Coronary artery (tissue), 2 donors: ENCODE measurements at places on chromosomes 3 and 15.

DNA sequence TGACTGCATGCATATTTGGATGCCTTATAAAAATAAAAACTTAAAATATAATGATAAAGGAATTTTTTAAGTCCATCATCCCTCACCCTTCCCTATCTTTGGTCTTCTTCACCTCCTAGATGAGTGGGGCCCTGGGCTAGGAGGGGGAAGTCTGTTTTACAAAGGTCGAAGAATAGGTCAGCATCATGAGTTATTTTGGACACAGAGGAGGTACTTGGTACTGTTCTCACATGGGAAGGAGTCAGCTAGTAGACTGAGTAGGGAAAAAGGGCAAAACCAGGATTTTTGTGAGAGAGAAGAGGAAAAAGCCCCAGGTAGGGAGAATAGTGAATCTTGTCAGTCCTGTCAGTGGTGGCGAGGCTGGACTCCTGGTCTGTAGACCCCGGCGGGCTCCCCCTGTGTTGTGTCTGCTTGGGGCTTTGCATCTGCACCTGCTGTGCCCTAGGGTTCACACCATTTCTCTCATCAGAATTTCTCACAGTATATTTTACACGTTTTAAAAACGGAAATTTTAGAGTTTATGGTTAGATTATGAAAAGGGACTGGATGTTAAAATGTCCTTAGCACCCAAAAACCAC, 17.2 kb downstream of the GCSAM start:
- no peak for DNase-seq

- DNase-seq: no peak
Measured at GRCh38 chr15:95281470-95281869, 1049.0 kb upstream of the NR2F2 start.

DNA sequence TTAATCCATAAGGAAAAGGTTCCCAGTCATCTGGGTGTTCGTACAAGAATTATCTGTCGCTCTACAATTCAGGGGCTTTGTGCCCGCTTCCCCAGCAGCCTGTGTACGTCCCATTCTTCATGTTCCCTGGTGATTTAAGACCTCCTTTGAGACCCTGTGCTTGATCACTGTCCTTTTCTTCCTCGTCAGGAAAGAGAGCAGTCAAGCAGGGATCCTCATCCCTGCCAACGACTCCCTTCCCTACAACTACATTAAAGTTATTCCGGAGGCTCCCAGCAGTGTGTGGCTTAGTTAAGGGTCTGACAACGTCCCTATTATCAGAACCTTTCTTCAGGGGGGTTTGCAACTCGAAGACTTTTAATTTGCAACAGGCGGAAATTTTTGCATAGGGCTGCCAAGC, 175.7 kb downstream of the FOXP1 start:
- DNase-seq: no peak

DNA sequence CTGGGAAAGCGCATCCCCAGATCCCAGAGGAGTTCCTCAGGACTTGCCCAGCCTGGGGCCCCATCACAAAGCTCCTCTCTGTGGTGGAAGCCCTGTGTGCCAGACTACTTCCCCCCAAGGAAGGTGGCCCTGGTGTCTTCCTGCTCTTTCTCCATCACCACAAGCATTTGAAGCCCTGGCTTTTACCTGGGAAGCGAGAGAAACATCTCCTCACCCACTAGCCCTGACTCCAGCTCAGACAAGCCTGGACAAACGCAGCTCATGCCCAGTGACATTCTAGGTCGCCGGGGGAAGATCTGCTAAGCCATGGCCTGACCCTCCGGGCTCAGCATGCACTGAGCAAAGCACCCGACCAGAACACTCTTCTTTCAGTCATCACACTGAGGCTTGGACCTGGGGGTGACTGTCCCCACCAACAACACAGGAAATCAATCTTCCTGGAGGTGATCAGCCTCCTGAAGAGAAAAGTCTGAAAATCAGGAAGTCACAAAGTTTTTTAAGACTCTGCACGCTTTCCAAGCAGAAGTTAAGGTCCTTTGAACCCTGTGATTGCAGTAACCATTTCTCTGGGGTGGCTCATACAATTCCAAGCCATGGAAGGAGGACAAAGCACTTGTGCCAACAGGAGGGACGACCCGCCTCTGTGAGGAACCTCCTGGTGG, 40.8 kb downstream of the KLHL25 start:
- peak; percentile 60 for DNase-seq

DNA sequence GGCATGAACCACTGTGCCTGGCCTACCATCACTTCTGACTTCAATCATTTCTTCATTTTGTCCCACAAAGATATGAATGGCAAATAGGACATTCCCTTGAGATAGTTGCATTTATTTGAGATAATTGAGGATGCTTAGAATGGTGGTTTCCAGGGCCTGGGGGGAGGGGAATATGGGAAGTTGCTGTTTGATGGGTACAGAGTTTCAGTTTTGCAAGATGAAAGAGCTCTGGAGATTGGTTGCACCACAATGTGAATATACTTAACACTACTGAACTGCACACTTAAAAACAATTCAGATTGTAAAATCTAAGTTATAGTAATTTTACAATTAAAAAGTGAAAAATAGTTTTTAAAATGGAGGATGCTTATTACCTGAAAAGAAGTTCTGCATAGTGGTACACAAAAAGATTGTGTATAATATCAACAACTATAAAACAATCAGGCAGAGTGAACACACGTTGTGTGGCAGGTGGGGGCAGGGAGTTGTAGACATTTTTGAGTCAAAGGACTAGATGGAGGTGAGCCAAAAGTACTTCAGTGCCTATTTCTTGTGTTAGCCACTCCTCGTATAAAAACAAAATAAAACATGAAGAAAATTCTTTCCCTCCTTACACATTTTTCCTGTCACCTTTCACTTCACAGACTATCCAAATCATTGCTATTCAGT, 18.5 kb upstream of the RIOX2 start:
- DNase-seq: no peak

DNA sequence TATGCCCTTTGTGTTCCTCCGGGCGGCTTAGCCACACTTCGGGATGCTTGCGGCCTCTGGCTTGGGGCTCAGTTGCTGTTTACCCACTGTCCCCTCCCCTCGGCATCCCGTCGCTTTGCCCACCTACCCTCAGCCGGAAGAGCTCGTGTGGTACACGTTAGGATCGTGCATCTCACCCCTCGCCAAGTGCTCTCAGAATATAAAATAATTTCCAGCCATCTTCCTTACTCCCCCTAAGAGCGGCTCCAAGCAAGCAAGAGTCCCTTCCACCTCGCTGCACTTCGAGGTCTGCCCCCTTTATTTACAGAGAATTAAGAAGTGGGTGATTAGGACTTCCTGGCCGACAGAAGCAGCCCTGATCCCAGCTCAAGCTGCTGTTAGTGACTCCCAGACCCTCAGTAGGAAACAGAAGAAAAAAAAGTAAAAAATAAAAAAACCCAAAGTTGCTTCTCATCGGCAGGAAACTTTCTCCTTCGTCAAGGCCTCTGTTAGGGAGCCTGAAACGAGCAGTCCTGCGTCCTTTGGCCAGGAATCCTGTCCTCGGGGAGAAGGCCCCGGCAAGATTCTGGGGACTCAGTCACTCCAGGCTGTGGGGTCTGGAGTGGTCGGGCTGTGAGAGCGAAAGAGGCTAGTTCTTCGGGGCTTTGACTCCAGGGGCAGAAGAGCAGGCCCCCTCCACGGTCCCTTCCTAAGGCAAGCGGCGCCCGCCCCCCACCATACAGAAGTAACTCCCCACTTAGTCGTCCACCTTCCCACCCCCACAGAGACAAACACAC, 3.0 kb downstream of the MEIS2 start:
- no peak for DNase-seq

- no peak for DNase-seq
Measured at GRCh38 chr15:92140796-92141195, 252.9 kb upstream of the ST8SIA2 start.

- no peak for DNase-seq
Measured at GRCh38 chr3:197828-198491, 1.4 kb downstream of the CHL1 start.

- DNase-seq: no peak
Measured at GRCh38 chr3:130783629-130784028, 37.0 kb upstream of the PIK3R4 start.

DNA sequence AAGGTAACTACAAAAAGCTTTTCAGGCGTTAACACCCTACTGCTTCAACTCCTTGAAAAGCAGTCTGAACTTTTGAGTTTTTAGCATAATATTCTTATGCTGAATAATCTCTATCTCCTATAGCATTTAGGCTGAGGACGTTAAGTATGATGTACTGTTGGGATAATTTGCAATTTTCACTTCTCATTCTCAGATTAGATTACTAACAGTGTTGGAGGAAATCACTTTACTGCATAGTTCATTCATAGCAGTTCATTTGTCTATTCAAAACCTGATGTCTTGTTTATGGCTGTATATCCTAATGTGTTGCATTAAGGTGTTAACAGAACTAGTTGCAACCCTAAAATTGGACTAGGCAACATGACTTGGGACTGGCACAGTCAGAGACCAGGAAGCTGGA, 983.1 kb downstream of the FHIT start:
- DNase-seq: no peak

DNA sequence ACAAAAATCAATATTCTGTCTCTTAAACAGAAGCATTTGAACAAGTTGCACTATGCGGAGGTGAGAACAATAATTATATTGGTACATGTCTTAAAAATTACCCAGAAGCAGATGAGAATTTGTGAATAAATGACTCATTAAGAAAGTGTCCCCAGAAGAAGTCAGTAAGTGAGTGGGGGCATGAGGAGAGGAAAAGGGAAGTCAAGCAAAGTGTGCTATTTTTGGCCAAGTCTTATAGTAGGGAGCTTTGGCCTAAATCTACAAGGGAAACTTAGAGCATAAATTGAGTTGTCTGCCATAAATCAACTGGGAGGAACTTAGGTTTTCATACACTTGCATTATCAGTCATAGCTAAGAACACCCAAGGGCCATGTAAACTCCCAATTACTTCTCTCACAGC, 86.9 kb upstream of the SATB1 start:
- no peak for DNase-seq

GRCh38 chr3:175336406-175337133, 477.4 kb downstream of the NAALADL2 start:
- no peak for DNase-seq

GRCh38 chr3:161349529-161350312, 21.6 kb downstream of the SPTSSB start:
- DNase-seq: no peak

GRCh38 chr3:52372822-52373504, 56.8 kb downstream of the DNAH1 start:
- DNase-seq: no peak

DNA sequence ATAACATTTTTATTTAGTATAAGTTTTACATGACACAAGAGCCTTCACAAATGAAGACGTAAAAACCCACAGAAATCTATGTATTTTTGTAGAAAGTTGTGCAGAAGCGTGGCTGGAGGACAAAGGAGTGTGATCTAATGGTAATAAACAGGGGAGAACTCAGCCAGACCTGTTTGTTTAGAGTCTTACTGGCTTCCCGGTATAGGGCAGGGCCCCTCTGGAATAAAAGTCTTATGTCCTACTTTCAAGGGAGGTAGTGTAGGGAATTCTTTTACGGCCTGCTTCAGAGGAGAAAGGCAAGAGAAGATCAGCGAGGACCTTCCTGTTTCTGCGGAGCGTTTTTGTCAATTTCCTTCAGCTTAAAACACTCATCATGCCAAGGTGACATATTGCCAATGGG, 103.6 kb downstream of the TGFBR2 start:
- no peak for DNase-seq

- no peak for DNase-seq
Measured at GRCh38 chr3:57199895-57200297, at the start of gene HESX1. Gene HESX1 (minus strand): TSS chr3:57199978. CDS start chr3:57199918, 60 bp downstream.

- no peak for DNase-seq
Measured at GRCh38 chr3:17088602-17089313, 204.0 kb downstream of the PLCL2 start.

GRCh38 chr15:63939531-63940130, 105.9 kb upstream of the HERC1 start:
- DNase-seq: no peak

- DNase-seq: no peak
Measured at GRCh38 chr3:47015151-47015550, 35.7 kb downstream of the NBEAL2 start.

- no peak for DNase-seq
Measured at GRCh38 chr3:139870000-139870675, 64.8 kb upstream of the CLSTN2 start.

DNA sequence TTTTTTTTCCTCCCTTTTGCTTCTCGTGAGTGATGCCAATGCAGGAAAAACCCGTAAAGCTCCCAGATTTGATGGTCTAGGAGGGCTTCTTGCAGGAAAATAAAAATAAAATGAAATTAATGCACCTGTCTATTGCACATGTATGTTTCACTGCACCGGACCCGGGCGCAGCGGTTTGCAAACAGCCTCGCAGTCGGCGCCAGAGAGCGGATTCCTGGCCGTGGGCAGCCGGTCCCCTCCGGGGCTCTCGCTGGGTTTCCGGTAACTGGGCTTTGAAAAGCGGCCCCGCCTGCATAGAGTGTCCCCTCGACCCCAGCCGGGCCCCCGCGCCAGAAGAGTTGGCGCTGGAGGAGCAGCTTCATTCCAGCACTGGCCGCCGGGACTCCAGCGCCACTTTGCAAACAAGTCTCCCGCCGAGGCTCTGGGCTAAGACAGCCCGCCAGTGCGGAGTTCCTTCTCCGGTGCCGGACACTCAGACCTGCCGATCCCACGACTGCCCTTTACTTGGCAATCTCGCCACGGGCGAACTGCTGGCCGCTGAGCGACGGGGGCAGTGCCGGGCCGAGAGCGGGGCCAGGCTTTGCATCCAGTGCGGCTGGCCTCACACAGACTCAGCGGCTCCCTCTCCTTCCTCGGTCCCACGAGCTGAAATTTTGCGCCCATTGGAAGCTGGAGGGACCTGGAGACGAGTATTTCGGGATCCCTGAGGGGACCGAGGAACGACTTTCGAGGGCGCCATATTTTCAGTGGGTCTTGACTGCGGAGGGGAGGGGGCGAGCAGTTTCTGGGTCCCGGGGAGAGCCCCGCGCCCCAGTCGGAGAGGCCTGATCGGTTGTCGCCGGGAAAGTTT, 225.9 kb upstream of the C2CD4B start:
- peak; percentile 79 for DNase-seq

- DNase-seq: peak; percentile 1
Measured at GRCh38 chr3:186160691-186161243, 51.9 kb upstream of the ETV5 start.

DNA sequence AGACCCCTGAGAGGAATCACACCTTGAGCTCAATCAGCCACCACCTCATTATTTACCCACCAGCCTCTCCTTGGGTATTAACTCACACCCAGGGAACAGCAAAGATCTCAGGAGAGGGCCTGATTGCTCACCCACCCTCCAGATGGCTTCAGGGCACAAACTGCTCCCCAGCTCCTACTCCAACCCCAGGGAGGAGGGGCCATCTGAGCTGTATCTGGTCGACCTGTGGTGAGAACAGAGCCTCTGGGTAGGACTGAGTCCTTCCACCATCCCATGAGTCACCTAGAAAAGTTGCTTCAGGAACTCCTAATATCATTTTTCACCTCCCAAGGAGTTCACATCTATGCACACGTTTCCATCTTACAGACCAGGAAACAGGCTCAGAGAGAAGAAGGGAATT, 44.8 kb upstream of the HES1 start:
- DNase-seq: no peak

GRCh38 chr15:60370105-60370868, 27.5 kb downstream of the ANXA2 start:
- DNase-seq: no peak
